ENCODE measurements at places on chromosomes 1 and 21. TPM values are rescaled to one million over a fixed set of nuclear protein-coding genes. Genes with fewer than 3 reads are reported as not detected.

DNA sequence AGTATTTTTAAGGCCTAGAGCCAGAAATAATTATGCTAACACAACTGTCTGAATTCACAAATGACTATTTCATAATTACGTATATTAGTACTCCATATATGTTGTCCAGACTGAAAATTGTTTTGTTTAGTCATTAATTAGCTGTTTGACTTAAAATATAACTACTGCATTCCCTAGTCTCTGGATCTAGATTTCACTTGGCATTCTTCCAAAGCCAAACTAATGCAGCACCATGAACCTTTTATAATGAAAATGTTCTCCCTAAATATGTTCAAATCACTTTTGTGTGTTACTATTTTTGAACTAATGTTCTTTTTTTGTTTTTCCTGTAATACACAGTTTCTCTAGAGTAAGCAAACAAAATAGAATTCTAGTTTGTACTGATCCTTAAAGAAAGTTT is 46.1 kb downstream of the CAMTA1 start:
- H3K27ac ChIP-seq: no peak overlapping the region
- no peak for DNase-seq
- H3K36me3 ChIP-seq: no peaks in the 10 kb centered on the region
- H3K4me1 ChIP-seq: peaks cover 2% of the 10 kb centered on the region

DNA sequence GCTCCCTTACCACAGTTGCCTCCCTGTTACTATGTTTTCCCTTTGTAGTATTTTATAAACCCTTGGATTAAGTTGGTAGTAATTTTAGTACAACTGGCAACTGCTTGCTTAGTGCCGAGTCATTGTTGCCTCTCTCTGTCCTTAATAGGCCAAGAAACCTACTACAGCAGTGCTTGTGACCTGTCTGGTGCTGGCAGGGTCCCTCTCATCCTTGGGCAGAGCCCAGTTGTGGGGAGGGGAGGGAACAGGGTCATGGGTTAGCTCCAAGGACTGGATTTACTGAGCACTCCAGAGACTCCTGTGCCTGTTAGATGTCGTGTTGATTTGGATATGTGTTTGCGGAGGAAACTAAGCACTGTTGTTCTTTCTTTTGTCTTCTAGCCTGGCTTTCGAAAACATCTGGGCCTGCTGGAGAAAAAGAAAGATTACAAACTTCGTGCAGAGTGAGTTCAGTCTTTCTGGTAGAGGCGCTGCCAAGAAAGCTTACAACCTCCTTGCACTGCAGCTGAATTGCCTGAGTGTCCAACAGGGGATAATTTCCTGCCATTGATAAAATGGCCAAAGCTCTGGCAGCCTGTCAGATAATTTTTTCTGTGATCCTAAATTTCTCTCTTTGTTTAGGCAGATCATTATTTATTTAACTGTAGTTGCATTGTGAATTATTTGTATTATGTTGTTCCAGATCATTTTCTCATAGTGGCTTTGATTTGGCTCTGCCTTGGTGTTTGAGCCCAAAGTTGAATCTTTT is 3.6 kb downstream of the UTP11 start:
- no peaks in the 10 kb centered on the region for H3K27me3 ChIP-seq
- DNase-seq: no peak
- no peaks in the 10 kb centered on the region for H3K36me3 ChIP-seq
- H3K27ac ChIP-seq: no peak overlapping the region
- H3K4me1 ChIP-seq: peaks cover 3% of the 10 kb centered on the region
- no peak overlapping the region for H3K4me3 ChIP-seq

DNA sequence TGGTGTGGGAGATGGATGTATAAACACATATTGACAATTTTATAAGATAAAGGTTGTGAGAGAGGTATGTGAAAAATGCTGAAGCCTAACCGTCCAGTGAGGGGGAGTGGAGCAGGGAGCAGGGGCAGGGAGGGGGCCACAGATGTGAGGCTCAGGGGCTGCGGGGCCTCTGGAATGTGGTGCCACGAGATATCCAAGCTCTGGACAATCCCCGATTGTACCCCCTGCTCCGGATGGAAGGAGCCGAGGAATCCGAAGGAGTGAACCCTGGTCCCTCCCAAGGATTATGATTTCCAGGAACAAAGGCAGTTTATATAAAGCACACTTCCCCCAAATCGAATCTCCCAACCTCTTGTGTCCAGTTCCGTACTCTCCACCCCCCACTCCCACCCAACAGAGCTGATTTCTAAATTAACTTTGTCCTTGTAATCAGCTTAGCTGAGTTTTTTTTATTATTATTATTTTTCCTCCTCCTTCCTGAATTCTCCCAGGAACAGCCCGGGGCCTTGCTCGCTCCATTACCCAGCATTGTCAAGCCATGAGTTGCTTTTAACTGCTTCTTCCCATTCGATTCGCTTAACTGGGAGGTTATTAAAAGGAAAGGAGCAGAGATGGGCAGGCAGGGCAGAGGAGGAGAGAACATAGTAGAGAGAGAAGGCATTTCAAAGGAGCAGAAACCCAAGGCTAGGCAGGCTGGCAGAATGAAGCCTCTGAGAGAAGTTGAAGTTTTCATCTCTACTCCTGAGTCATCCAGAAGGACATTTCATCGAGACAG is 9.4 kb downstream of the KIRREL1 start:
- no peak overlapping the region for H3K27ac ChIP-seq
- no peaks in the 10 kb centered on the region for H3K36me3 ChIP-seq
- H3K4me3 ChIP-seq: no peak overlapping the region
- no peak for DNase-seq
- H3K4me1 ChIP-seq: no peaks in the 10 kb centered on the region

GRCh38 chr1:198830412-198830811 is 191.6 kb downstream of the PTPRC start:
- H3K27ac ChIP-seq: no peak overlapping the region
- H3K27me3 ChIP-seq: no peaks in the 10 kb centered on the region
- H3K36me3 ChIP-seq: no peaks in the 10 kb centered on the region
- H3K4me3 ChIP-seq: no peak overlapping the region
- H3K4me1 ChIP-seq: no peaks in the 10 kb centered on the region

The S100A1 gene
- not detected for total RNA-seq

The C1orf185 gene
- total RNA-seq: not detected

The EPHX1 gene
- 2.6 TPM for total RNA-seq

The GUCA2B gene
- total RNA-seq: not detected

The GABRD gene
- total RNA-seq: not detected

Data from GM12878 (cell line).